ENCODE measurements at places on chromosomes 12 and 14.

GRCh38 chr14:89807892-89808291, 146.6 kb downstream of the EFCAB11 start:
- DNase-seq = no peak

- no peak for DNase-seq
Measured at GRCh38 chr12:42757624-42758119, 168.1 kb upstream of the PRICKLE1 start.

- DNase-seq = no peak
Measured at GRCh38 chr12:48999371-49000131, at the start of gene DDN. DDN (minus strand) TSS chr12:48999375; CDS start chr12:48999287, 88 bp downstream.

- DNase-seq = no peak
Measured at GRCh38 chr14:27065886-27066285, 468.1 kb upstream of the NOVA1 start.

- no peak for DNase-seq
Measured at GRCh38 chr14:76208340-76208739, 56.6 kb downstream of the GPATCH2L start.

DNA sequence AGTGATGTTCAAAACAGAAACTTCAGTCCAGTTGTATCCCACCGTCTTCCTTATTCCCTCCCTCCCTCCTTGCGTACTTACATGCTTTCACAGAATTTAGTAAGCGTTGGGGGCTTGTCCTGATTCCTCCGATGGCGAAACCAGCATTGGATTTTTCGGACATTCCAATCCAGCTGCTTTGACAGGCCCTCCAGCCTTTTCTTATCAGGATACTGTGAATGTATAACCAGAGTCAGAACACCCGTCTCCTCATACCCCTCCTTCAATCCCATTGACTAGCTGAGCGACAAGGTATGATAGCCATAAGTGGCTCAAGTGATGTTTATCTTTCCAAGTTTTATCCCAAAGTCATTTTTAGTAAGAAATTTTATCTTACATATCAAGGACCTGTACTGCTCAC, 24.2 kb downstream of the CERS5 start:
- no peak for DNase-seq

DNA sequence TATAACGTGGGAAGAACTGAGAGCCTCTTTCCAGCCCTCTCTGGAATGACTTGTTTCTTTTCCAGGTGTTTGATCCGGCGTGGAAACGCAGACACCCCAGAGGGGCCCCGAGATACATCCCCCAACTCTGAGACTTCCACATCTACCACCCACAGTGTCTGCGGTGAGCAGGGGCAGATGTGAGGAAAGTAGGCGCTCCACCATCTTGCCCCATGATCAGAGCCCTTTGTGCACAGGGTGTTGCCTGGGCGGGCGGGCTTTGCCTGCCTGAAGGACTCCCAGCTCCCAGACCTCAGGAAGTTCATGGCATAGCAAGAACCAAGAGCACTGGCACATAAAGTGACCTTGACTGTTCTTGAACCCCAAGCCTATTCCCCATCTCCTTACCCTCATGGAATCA, 2.8 kb downstream of the CARMIL3 start:
- DNase-seq = no peak

- DNase-seq = no peak
Measured at GRCh38 chr12:95634622-95635621, 83.6 kb upstream of the USP44 start.

GRCh38 chr12:4164559-4165558, 108.7 kb upstream of the CCND2 start:
- peak; percentile 20 for DNase-seq

DNA sequence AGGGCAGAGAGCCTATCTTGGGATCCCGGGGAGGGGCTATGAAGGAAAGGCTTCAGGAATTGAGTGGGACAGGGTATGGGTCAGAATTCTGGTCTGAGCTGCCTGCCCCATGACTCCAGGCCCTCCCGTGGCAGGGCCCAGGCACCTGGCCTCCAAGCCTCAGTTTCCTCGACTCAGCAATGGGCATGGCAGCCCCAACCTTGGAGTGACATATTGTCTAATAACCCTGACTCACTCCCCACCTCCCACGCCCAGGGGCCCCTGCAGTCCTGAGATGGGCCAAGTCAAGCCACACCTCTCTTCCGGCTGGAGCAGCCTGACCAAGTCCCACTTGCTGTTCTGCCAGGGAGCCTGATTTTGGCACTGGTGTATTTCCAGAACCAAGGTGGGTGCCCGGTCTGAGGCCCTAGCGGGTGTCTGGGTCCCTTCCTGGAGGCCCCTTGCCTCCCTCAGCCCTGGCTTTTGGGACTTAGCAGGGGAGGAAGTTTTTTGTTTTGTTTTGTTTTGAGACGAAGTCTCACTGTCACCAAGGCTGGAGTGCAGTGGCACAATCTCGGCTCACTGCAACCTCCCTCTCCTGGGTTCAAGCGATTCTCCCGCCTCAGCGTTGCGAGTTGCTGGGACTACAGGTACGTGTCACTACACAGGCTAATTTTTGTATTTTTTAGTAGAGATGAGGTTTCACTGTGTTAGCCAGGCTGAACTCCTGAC, 40.3 kb upstream of the RCOR1 start:
- no peak for DNase-seq

- DNase-seq = no peak
Measured at GRCh38 chr14:33985242-33985641, 34.4 kb upstream of the EGLN3 start.

DNA sequence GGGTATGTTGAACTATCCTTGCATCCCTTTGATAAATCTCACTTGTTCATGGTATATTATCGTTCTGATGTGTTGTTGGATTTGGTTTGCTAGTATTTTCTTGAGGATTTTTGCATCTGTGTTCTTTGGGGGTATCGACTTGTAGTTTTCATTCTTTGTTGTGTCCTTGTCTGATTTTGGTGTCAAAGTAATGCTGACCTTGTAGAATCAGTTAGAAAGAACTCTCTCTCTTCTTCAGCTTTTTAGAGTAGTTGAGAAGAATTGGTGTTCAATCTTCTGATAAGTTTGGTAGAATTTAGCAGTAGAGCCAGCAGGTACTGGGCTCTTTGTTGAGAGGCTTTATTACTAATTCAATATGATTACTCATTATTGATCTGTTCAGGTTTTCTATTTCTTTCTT, 707.2 kb upstream of the LRFN5 start:
- DNase-seq = no peak

DNA sequence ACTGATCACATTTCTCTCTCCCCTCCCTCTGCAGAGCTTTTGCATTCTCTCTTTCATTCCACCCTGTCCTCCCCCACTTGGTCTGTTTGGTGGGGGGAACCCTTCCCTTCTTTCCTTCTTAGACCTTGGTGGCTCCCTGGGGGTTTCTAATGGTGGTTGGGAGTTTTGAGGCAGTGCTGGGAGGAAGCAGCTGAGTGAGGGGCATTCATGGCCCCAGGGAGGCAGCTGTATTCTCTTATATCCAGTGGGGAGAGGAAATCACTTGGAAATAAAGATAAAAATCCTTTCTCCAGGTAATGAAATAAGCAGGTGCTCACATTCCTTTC, 13.3 kb downstream of the NGDN start:
- no peak for DNase-seq

- no peak for DNase-seq
Measured at GRCh38 chr14:104930526-104931303, 6.0 kb downstream of the PLD4 start.

DNA sequence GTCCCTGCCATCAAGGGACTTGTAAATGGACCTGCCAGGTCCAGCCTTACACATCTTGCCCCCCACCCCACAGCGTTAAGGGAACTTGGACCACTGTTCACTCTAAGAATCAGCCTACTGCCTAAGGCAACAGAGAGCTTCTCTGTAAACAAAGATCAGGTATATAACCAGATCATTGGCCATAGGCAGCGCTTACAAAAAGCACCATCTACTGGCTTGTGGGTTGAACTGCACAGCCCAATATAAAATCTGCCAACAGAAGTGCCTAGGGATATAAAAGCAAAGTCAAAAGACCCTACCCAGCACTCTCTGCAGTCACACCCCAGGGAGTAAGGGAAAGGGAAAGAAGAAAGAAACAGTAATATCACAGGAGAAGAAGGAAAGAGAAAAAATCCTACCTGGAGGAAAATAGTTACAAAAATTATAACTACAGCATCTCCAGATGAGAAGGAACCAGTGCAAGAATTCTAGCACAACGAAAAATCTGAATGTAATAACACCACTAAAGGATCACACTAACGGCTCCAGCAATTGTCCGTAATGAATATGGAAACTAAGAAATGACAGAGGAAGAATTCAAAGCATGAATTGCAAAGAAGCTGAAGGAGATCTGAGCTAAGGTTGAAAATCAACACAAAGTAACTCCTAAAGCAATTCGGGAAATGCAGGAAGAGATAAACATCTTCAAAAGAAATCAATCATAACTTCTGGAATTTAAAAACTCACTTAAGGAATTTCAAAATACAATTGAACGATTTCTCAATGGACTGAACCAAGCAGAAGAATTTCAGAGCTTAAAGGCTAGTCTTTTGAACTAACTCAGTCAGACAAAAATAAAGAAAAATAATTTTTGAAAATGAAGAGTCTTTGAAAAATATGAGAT, 95.2 kb upstream of the PCED1B start:
- no peak for DNase-seq

- DNase-seq = no peak
Measured at GRCh38 chr14:24162093-24162492, 1.0 kb downstream of the IRF9 start.

DNA sequence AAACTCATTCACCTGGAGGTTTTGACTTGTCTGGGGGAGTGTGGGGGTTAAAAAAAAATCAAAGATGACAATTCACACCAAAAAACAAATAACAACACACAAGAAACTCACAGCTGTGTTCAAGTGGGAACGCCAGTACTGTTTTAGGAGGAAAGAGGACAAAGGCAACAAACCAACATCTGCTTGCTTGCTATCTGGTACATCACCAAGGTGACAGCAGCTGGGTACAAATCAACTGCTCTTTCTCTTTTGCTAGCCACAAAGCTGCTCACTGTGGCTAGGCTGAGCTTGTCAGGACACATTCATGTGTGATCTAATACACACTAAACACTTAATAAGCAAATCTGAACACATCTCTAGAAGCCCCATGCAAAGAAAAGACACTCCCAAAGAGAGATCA, 128.0 kb upstream of the RAP1B start:
- DNase-seq = no peak

- no peak for DNase-seq
Measured at GRCh38 chr12:46524778-46525177, 152.2 kb upstream of the SLC38A2 start.

- no peak for DNase-seq
Measured at GRCh38 chr12:88445705-88446394, 134.4 kb downstream of the KITLG start.

DNA sequence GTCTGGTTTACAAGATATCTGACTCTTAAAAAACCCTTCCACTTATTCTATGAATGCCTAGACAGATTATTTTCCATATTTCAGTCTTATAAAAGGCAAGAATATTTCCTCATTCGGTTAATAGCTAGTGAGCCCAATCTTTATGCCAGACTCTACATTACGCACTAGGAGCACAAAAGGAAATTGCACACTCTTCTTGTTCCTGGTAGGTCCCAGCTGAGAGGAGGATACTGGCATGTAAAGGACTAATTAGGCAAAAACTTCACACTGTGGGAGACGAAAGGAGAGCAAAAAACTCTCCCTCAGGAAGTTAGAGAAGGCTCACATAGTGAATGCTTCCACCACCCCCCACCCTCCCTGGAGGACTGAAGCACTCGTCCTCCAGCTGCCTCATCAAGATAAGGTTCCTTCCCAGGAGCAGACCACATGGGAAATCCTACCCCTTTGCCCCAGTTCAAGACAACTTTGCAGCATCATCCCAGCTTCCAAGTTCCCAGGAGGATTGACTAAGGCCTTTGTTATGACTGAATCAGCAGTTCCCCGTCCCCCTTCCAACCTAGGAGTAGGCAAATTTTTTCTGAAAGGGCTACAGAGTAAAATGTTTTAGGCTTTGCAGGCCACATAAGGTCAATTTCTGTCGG, 14.5 kb downstream of the CAPZA3 start:
- DNase-seq = no peak

GRCh38 chr14:89447182-89447944, 30.3 kb upstream of the FOXN3 start:
- DNase-seq = no peak

DNA sequence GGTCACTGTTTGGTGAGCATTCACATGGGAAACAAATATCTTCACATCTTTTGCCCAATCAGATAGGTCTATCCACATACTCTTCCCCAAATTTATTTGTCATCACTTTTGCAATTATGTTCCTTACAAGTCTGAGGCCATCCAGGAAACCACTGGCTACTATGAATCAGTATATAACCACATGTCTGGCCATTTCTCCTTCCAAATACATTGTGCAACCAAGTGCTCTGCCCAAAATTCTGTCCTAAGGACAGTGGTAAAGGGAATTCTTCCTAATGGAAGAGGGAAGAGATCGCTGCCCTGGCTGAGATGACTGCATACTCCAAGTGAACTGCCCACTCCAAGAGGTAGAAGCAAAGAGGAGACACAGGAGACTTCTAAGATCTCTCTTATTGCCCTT, 148.9 kb upstream of the MAX start:
- DNase-seq = no peak

- DNase-seq = no peak
Measured at GRCh38 chr12:96335270-96335669, 65.0 kb downstream of the CDK17 start.

GRCh38 chr12:123608182-123608581, 6.3 kb downstream of the DDX55 start:
- no peak for DNase-seq

DNA sequence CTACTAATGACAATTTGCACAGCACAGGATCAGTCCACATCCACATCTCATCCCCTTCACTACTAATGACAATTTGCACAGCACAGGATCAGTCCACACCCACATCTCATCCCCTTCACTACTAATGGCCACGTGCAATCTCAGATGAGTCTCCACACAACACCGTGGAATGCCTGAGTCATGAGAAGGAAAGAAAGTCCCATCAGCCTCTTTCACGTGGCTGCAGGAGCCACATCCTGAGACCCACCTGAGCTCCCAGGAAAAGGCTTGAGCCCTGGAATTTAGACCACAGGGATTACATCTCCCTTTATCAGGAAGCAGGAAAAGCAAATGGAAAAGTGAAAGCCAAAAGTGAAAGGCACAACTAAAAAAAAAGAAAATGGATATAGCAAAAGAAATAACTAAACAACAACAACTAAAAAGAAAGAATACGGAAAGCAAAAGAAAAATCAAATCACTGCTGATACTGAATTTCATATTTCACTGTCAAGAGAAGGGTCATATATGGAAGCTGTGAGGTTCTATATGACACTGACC, 1300.5 kb downstream of the TMEM121 start:
- no peak for DNase-seq

DNA sequence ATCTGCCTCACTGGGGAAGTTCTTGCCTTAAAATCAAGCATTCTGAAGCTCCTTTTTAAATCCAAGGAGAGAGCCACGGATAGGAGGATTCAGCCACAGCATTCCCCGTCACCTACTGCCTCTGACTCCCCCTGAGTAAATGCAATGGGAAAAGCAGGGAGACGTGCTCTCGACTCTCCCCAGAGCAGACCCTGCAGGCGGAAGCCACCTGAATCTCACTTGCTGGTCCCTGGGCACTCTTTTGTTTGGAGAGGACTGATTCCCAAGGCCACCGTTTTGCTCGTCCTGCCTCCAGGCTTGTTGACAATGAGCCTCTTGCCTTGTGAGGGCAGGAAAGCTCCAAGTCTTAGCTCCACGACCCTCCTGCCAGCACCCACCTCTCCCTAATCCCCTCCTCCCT, 204.5 kb downstream of the SLC15A4 start:
- no peak for DNase-seq

GRCh38 chr14:32724867-32725471, 213.7 kb upstream of the NPAS3 start:
- DNase-seq = no peak
